Stimulated activated CD4-positive, alpha-beta T cell treated with anti-CD3 and anti-CD28 coated beads, Interleukin-4, amount 100 ng/mL, for 4 hours (primary cell): ENCODE measurements at places on chromosomes 4 and X.

GRCh38 chrX:111041018-111041462 lies 55.0 kb upstream of the PAK3 start:
- no peak for DNase-seq

GRCh38 chr4:94648699-94649098 lies 109.1 kb upstream of the BMPR1B start:
- DNase-seq = no peak

DNA sequence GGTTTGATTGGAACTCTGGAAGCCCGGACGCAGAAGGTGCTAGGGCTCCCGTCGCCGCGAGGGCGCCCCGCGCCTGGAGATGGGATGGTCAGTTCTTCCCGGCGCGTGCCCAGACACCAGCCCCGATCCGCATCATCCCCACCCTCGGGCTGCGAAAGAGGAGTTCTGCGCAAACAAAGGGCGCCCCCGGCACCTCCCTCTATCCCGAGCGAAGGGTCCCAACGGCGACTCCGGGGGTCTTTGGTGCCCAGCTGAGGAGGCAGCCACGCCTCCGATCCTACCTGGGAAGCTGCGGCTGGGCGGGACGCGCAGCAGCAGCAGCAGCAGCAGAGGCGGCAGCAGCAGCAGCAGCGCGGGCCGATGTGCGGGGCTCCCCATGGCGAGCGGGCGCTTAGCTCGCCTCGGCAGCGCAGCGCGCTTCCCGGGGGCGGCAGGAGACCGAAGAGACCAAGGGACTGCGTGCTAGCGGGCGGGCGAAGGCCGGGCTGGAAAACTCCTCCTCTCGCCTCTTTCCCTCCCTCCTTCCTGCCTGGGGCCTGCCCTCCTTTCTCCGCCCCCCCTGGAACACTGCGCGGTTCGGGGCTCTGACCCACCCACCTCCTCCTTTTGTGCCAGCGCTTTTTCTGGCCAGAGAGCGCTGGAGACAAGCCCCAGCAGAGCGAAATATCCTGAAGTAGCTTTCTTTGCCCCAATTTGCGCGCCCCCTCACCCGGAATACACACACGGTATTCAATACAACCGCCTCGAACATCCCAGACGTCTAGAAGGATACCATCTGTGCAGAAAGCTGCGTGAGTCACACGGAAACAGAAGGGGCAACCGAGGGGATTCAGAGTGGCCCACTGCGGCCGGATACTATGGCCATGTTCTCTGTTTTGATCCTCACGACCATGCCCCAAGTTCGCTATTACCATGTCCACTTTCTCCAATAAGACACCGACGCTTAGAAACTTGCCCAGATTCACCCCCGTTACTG lies at the start of gene SRPX:
SRPX (minus strand) TSS at position 457 of the 976 bp plus-strand sequence; CDS start at position 378, 79 bp downstream.
- no peak for DNase-seq

- DNase-seq = no peak
These were observed 112.3 kb upstream of the BCOR start for GRCh38 chrX:40209951-40210617.

DNA sequence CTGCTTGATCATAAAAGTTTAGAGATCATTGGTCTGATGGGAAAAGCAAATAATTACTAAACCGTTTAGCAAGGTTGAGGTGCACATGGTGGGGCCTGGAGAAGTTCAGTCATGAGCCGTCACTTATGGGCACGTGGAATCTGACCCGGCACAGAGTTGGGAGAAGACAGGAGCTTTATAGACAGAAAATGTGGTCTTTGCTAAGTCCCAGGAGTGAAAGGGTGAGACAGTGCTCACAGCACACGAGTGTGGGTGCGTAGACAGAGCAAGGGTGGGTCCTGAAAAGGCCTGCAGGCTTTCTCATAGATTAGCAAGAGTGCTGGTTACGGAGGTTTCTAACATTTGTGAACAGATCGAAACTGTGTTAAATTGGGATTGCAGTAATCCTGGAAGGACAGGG lies 43.8 kb downstream of the HTT start:
- DNase-seq = no peak

GRCh38 chr4:151443247-151443646 lies 34.3 kb downstream of the FHIP1A start:
- DNase-seq = no peak
